D341Med (cell line): ENCODE measurements at places on chromosomes 7 and 10.

- DNase-seq, result no peak
These were observed 52.5 kb upstream of the SEPTIN7 start for GRCh38 chr7:35748371-35748770.

GRCh38 chr7:150901160-150902035 is 49.1 kb downstream of the AOC1 start:
- peak; percentile 42 for DNase-seq

DNA sequence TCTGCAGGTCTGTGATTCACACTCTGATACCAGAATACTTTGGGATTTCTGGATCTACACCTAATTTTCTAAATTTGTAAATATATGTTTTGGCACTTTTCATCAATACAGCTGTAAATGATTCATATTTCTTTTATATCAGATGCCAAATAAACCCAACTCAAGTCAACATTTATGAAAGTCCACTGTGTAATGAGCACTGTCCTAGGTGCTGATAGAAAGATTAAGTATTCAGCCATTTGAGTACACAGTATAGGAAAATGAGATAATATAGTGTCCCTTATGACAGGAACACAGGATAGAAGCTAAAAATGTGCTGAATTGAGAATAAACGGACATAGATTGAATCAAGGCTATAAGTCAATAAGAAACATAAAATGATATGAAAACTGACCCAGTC is 6.4 kb downstream of the ANXA7 start:
- no peak for DNase-seq

DNA sequence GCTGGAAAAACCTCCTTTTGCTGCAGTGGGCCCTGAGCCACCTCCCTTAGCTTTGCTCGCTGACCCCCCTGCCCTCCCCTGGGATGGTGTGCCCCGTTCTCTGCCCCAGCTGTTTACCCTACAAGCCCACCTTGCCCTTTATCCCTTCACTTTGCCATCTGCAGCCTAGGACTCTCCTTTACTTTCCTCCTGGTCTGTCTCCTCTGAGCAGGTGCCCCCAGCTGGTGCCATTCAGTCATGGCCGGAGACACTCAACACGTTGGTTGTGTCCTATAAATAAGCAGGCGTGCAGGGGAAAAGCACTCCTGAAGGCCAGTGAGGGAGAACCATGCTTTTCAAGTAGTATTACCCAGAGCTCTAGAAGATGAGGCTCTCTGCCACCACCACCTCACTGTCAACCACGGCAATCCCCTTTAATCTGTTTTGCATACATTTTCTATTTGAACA is 6.1 kb downstream of the RASSF4 start:
- no peak for DNase-seq

DNA sequence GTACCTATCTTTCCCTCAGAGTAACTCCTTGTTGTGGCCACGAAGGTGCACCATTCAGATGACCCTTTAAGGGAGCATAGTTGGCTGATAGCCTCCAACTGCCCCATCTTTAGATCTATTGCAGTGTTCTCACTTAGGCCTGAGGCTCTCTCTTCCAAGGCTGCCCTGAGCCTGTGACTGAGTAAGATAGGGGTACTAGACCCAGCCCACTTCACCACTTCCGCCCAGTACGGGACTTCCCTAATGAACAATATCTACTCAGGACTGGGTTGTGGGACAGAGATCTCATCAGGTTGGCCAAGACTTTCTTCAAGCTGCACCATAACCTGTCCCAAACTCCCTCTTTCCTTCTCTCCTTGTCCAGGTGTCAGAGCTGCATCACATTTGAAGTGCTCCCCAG is 5.7 kb upstream of the GNAI1 start:
- DNase-seq, result no peak

- no peak for DNase-seq
These were observed 187.8 kb downstream of the MAD1L1 start for GRCh38 chr7:2044883-2045471.

GRCh38 chr7:2982831-2983230 is 60.8 kb downstream of the CARD11 start:
- no peak for DNase-seq

GRCh38 chr10:103745341-103746247 is 109.8 kb downstream of the SH3PXD2A start:
- no peak for DNase-seq

DNA sequence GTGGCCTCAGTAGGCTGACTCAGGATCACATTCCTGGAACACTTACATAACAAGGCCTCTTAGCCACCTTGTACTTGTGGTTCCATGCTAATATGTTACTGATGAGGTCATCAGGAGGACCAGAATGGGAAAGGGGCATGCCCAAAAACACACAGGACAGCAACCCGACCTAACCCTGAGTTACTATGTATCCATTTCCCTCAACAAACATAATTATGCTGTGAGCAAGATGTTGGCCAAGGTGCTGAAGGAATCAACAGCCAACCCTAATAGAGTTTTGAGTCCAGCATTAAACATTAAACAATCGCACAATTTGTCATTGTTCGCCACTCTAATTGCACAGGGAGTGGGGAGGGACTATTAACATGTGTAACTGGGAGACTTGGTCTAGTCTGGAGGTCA is 129.4 kb downstream of the PLPP4 start:
- DNase-seq, result no peak

DNA sequence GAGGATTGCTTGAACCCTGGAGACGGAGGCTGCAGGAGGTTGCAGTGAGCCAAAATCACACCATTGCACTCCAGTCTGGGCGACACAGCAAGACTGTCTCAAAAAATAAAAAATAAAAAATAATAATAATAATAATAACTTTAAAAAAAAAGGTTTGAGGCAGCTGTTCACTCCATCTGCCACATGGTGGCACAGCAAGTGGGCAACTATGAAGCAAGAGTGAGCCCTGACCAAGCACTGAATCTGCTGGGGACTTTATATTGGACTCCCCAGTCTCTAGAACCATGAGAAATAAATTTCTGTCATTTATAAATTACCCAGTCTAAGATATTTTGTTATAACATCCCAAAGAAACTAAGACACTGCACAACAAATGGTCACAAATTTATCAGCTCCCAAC is 14.6 kb upstream of the BRI3 start:
- no peak for DNase-seq

DNA sequence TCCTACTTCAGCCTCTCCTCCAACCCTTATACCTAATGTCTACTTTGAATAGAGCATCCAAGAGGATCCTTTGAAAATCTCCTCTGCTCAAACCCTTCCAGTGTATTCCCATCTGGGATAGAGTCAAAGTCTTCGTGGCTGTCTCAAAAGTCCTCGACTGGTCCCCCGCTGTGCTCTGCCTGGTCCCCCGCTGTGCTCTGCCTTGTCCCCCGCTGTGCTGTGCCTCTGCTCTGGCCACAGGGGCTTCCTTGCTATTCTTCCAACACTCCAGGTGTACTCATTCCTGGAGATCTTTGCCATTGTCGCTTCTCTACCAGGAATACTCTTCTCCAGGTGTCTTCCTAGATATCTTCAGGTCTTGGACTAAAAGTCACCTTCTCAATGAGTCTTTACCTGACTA is 36.1 kb upstream of the COMMD3 start:
- no peak for DNase-seq

GRCh38 chr7:28723336-28723735 is 234.8 kb downstream of the TRIL start:
- DNase-seq, result no peak

GRCh38 chr10:27663621-27664020 is 82.0 kb downstream of the MKX start:
- DNase-seq, result no peak

- no peak for DNase-seq
These were observed 10.2 kb downstream of the VSTM4 start for GRCh38 chr10:49105076-49105475.

DNA sequence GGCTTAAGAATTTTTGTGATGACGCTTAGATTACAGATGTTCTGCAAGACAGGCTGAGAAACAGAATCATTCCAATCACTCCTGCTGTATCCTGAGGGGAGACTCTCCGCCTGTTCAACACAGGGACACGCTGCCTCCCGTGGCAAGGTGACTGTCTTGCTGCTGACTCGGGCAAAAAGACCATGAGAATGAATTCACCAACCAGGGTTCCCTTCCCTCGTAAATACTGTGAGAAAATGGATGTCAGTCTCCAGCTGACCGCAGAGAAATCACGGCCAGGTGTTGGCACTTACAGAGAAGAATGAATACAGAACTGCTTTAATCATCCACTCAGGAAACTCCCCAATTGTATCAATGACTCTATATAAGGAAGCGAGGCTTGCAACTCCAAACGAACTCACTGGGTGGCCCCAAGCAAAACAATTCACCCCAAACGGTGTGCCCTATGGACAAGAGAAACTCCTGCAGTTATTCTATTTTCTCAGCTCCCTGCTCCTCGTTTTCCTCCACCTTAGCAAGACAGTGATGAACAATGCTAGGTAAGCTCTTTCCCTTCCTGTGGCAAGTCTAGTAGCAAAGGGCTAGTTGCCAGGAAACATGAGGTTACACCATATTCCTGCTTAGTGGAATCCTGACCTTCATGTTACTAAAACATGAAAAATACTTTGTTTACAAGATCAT is 22.8 kb downstream of the GNA12 start:
- DNase-seq, result no peak

DNA sequence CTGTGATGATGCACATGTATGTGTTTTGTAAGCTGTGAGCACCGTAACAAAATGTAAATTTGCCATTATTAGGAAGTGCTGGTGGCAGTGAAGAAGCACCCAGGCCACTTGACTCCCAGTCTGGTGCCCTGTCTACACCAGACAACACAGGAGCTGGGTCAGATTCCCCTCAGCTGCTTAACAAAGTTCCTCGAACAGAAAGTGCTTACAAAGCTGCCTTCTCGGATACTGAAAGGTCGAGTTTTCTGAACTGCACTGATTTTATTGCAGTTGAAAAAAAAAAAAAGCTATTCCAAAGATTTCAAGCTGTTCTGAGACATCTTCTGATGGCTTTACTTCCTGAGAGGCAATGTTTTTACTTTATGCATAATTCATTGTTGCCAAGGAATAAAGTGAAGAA is 71.1 kb downstream of the ATAD1 start:
- no peak for DNase-seq

DNA sequence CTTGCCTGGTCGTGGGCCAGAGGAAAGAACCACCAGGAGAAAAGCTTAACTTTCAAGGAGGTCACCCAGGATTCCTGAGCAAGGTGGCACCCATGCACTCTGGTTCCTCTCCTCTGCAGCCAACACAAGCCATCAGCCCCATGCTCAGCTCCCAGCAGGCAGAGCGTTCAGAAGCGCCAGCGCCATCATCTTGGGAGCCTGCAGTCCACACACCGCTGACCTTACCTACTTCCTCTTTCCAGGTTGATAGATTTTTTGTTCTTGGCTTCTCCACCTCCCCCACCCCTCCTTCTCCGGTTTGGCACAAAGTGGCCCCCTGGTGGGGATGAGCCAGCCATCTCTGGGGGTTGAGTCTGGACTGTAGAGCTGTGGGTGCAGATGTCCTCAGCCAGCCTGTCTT is 1.7 kb upstream of the WDR86 start:
- no peak for DNase-seq

- DNase-seq, result no peak
These were observed 879.2 kb downstream of the LRMDA start for GRCh38 chr10:76310588-76311080.
